ENCODE measurements at places on chromosomes 7 and 10.

- no peak for DNase-seq
Measured at GRCh38 chr10:44865289-44865671, 45.9 kb upstream of the TMEM72 start.

DNA sequence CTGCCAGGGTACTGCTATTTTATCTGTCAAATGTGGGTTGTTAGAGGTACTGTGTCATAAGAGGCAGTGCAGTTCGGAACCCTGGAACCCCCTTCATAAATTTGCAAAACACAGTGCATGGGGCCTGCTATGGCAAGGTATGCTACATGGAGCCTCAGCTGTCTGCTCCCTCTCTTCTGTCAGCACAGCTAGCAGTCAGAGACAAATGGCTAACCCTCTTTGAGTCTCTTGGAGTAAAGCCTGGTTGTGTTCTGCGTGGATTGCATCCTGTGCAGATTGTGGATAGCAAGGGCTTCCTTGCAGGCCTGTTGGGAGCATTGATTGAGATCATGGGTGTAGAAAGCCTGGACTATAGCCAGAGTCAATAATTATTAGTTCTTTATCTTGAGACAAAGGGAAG is 397.8 kb downstream of the AUTS2 start:
- DNase-seq, result no peak

DNA sequence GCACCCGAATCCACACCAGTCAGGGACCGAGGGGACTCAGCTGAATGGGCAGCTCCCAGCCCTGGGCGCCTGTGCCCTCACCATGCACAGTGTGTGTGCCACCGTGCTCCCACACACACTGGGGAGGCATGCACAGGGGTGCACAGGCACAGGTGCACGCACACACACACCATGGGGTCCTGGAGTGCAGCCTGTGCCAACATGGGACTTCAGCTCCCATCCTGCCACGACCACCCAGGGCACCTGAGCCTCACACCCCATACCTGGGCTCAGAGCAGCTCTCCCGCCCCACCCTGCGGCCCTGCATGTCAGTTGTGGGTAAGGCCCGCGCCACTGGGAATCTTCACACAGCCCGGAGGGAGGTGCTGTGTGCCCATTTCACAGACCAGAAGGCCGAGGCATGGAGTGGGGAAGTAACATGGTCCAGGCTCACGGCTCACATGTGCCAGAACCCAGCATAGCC is 8.0 kb downstream of the ELFN1 start:
- no peak for DNase-seq

- no peak for DNase-seq
Measured at GRCh38 chr10:117535298-117536071, 7.1 kb upstream of the EMX2 start.

DNA sequence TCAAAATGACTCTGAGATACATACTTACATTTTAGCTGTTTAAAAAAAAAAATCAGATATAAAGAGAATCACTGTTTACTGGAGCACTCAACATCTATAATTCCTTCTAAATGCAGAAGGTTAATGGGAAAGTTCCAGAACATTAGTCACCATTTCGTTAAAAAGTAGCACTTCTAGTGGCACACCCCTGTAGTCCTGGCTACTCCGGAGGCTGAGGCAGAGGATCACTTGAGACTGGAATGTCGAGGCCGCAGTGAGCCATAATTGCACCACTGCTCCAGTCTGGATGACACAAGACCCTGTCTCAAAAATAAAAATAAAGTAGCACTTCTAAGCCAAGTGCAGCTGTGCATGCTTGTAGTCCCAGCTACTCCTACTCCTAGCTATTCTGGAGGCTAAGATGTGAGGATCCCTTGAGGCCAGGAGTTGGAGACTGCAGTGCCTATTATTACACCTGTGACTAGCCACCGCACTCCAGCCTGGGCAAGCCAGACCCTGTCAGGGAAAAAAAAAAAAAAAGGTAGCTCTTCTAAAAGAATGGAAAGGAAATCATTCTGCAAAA is 2.2 kb downstream of the FGFBP3 start:
- no peak for DNase-seq

DNA sequence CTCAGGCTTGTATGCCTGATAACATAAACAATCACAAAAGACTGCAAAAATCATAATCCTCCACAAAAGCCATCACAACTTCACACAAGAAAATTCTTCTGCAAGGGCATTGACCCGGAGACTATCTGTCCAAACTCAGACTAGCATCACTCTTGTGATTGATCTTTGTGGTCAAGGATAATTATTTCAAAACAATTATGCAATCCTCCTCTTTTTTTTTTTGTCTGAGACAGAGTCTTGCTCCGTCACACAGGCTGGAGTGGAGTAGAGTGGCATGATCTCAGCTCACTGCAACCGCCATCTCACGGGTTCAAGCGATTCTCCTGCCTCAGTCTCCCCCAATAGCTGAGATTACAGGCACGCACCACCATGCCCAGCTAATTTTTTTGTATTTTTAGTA is 22.2 kb downstream of the CDNF start:
- DNase-seq, result no peak

- no peak for DNase-seq
Measured at GRCh38 chr7:159039716-159040115, 105.0 kb downstream of the VIPR2 start.

GRCh38 chr10:972763-973162 is 15.5 kb upstream of the GTPBP4 start:
- DNase-seq, result no peak

- no peak for DNase-seq
Measured at GRCh38 chr7:50853311-50853710, 70.6 kb upstream of the GRB10 start.

- DNase-seq, result no peak
Measured at GRCh38 chr7:115812794-115813193, 217.8 kb downstream of the TFEC start.

DNA sequence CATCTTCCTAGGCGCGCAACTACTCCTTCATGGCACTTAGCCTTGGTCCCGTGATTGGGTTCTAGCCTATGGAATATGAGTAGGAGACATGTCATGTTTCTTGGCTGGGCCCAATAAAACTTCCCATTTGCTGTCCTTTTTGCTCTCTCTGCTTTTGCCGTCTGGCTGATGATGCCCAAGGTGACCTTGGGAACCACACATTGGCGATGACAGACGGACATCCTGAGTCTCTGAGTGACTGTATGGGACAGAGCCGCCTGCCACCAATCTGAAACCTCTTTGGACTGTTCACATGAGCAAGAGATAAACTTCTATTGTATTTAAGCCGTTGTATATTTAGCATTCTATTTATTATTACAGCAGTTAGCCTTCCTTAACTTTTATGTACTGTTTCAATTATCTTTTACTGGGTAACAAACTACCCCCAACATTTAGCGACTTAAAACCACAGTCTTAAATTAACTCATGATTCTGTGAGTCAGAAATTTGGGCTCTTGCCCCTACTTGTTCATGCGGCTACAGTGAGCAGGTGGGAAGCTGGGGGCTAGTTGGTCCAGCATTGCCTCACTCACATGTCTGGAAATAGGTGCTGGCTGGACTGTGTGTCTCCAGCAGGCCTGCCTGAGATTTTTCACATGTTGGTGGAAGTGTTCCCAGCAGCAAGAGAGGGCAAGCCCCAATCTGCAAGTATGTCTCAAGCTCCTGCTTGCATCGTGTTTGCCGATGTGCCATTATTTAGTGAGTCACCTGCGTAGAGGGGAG is 71.7 kb downstream of the NOD1 start:
- no peak for DNase-seq

GRCh38 chr7:104926601-104927041 is 87.4 kb upstream of the KMT2E start:
- DNase-seq, result no peak

DNA sequence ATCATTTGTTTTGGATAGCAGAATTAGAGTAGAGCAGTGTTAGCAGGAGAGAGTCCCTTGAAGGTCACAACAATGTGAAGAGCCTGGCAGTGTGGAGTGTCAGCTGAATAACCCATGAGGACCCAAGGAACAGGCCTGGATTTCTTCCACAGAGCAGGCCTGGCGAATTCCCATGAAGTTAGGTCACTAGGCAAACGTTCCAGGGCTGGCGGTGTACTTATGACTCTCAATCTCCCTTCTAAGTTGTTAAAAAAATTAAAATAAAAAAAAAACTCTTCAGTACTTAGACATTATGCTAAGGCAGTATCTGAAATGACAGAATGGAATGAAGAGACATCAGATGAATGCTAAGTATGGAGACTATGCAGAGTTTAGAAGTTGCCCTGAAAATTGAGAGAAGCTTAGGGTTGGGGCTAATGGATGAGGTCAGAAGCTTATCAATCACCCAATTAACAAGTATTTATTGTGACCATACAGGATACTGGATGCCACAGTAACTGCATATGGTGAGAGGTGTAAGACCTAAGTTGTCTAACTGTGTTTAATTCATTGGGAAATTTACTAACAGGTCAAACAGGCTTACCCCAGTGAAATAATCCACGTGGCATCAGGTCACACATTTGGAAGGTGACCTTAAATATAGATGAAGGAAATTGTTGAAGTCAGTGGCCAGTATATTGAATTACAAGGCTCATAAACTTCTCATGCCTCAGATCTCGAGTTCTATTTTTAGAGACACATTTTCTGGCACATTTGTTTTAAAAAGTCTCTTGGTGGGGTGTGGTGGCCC is 126.2 kb upstream of the NRP1 start:
- no peak for DNase-seq

- DNase-seq, result no peak
Measured at GRCh38 chr7:105829681-105830322, 46.6 kb downstream of the ATXN7L1 start.

DNA sequence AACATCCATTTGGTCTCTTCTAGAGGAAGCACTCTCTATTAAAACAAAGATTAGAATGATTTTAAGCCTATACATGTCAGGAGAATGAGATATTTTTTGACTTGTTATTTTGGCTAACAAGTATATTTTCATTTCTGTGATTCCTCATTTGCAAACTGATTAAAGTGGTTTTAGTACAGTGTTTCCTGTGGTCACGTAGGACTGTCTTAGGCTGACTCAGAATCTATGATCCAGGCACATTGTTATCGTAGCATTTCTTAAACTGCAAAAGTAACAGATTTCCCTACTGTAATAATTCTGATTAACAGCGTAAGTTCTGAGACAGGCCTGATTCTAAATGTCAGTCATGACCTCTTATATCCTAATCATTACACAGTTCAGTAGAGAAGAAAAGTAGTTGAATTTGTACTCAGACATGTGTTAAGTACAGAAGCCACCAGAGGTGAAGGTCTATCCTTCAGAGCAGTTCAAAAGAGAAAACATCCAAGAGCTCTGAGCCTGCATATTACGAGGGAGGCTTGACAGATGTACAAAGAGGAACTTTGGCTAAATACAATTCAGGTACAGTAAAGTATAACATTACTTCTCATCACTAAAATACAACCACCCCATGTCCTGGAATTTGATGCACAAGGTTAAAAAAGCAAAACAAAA is 124.1 kb upstream of the TEX47 start:
- DNase-seq, result no peak

DNA sequence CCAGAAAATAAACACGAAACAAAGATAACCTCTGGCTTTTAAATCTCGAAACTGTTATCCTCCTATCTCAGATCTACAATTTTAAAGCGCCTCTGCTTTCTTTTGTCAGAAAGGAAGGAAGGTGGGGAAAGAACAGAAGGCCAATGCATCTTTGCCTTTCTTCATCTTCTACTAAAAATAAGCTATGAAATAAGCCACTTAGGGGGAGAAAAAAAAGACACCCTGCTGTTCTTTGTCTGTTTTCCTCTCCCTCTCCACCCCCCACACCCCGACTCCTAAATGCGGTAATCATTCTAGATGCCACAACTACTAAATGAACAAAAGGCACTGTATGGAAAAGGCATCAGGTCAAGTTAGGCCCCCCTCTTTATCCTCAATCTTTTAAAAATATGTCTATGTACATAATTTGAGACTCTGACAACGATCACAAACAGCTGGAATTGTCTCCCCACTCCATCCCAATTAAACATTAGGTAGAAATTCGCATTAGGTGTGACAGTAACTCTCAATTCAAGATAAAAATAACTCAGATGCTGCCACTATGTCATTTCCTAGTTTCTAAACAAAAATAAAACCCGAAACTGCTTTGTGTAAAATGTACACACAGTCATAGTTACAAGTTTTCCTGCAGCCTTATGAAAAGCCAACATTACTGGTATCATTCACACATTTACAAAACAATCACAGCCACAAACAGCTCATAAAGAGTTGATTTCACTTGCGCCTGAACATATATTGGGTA is 2.4 kb downstream of the UBE2H start:
- peak; percentile 8 for DNase-seq

DNA sequence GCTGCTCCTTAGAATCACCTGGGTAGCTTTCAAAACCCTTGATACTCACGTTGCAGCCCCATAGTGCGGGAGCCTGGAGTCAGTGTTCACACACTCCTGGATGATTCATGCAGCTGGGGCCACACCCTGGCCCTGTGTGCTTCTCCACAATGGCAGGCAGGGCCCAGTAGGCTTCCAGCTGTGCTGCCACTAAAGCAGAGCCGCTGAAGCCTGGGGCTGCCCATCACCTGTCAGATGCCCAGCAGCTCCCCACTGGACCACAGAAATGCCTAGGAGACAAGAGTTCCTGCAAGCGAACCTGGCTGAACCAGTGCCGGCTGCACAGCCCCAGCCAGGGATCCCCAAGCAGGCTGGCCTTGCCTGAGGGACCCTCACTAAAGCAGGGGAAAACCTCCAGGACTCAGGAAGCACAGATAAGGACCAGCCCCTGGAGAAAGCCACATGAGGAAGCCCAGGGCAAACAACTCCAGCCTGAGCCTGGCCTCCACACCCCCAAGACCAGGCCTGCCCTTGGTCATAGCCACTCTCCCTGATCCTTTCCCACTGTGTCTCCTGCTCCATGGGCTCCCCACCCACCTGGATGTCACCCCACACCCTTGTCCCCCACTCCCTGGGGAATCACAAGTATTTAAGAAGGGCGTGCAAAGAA is 111.9 kb downstream of the GRID1 start:
- DNase-seq, result no peak

Data from CD4-positive, alpha-beta memory T cell (primary cell).